ENCODE measurements at places on chromosomes 4 and X. TPM values are rescaled to one million over a fixed set of nuclear protein-coding genes. Genes with fewer than 3 reads are reported as not detected.

The PITX2 gene
- 0.26 TPM for total RNA-seq

The GALNTL6 gene
- not detected for total RNA-seq

The ABCG2 gene
- total RNA-seq = 11.9 TPM

DNA sequence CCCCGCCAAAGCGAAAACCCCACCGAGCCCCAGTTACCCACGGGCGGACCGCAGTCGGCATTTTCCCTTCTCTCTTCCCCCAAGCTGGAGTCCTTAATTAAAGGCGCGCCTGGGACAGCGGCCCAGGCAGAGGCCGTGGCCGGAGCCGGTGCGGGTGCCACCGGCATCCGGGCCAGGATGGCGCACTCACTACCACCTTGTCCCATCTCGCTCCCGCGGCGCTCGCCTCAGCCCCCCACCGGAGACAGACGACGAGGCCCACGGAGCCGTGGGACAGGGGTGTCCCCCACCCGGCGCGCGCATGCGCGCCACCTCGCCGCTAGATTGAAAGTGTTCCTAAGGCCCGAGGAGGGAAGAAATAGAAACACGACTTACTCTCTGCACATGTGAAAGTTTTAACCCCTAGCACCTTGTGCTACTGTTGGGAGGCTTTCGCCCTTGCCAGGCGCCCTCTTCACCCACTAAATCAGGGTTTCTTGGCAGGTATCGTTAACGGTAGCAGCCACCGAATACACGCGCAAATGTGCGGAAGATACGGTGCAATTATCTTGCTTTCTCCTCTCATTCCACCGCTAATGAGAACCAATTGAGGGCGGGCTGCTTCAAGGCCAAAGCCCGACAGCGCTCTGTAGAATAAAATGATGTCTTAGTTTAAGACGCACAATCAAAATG is 64.3 kb upstream of the CCDC160 start:
- no peak for DNase-seq

DNA sequence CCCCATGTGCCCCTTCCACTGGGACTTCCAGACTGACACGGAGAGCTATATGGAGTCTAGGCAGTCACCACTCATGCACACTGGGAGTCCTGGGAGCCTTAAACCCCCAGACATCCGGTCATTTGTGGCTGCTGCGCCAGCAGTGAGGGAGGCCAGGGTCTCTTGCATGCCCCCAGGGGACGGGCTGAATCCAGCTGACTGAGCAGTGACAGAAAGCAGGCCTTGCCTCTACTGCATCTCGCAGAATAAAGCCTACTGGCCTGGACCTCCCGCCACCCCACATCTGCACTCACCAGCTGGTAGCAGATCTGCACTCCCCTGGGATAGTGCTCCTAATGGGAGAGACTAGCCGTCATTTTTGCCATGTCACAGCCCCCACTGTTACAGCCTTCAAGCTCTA is 1234.2 kb downstream of the FAM133A start:
- no peak for DNase-seq

DNA sequence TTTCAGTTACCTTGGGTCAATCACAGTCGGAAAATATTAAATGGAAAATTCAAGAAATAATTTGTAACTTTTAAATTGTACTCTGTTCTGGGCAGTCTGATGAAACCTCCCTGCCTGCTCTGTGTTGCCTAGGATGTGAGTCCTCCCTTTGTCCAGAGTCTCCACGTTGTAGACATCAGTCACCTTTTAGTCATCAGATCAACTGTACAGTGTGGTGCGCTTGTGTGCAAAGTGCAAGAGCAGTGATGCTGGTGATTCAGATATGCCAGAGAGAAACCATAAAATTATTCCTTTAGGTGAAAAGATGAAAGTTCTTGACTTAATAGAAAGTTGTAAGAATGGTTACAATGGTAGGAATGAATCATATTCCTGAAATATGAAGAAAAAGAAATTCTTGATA is 1.4 kb downstream of the SPATA4 start:
- DNase-seq = no peak

DNA sequence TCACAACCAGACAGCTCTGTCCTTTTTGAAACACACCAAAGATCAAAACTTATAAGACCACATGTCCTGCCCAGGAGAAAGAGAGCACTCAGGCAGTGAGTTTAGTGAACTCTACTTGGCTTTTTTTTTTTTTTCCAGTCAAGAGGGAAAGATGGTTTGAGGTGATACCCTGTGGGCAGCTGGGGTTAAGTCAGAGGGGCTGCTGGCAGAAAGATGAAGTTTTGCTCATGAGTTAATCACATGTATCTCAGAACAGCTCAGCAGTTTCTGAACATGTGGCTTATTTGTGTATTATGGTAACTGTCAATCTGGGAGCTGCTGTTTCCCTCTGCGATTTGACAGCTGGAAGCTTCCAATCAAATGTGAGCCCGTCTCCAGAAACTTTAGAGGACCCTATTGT is 56.4 kb upstream of the MAP3K15 start:
- no peak for DNase-seq

GRCh38 chr4:182139491-182139890 is 103.7 kb upstream of the TENM3 start:
- no peak for DNase-seq

DNA sequence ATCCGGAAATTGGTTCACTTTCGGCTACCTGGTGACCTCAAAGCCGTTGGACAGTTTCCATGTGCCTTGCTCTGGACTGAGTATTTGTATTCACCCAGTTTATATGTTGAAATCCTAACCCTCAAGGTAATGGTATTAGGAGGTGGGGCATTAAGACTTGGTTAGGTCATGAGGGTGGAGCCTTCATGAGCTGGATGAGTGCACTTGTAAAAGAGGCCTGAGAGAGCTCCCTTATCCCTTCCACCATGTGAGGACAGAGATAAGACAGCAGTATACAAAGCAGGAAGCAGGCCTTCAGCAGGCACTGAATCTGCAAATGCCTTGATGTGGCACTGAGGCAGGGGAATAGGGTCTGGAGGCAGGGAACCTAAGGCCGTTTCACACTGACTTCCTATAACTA is 5.3 kb upstream of the OPHN1 start:
- no peak for DNase-seq

- DNase-seq = no peak
Measured at GRCh38 chrX:150355913-150356312, 7.2 kb upstream of the MAMLD1 start.

DNA sequence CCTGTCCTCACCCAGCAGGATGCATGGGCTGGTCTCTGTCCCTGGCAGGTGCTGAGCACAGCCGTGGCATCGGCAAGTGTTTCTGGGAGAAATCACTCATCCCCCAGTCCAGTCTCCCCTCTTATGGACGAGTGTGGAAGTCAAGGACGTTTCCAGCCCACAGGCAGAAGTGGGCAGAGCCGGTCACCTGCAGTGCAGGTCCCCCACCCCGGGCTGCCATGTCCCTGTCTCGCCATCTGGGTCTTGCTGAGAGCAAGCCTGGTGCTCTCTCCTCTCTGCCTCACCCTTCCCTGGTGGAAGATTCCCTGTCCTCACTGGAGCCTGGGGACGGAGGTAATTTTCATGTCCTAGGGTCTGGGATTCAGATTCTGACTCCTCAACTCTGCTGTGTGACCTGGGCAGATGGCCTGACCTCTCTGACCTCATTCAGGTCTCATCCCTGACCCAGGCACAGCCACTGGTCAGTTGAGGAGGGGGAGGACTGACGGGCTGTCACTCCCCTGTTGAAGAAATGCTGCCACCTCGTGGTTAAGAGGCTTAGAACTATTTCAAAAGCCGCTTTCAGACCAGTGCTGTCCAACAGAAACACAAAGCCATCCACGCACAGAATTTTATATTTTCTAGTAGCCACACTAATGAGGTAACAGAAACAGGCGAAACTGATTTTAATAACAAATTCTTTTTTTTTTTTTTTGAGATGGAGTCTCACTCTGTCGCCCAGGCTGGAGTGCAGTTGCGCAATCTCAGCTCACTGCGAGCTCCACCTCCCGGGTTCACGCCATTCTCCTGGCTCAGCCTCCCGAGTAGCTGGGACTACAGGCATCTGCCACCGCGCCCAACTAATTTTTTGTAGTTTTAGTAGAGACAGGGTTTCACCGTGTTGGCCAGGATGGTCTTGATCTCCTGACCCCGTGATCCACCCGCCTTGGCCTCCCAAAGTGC is 1.8 kb downstream of the CPZ start:
- no peak for DNase-seq

DNA sequence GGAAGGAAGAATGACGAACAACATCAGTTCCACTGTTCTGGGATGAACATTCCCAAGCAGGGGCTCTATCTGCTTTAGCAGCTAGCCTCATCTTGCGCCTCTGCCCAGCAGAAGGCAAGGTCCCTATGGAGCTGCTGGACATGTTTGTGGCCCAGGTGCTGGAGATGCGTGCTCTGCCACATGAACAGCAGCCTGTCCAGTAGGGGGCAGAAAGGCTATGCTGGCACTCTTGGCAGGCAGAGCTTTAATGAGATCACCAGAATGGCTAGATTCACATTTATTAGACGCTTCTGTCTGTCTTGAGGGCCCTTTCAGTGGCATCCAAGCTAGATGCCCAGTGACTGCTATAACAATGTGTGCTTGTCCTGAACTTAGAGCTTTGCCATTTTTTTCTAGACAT is 1826.0 kb downstream of the STIM2 start:
- DNase-seq = no peak

DNA sequence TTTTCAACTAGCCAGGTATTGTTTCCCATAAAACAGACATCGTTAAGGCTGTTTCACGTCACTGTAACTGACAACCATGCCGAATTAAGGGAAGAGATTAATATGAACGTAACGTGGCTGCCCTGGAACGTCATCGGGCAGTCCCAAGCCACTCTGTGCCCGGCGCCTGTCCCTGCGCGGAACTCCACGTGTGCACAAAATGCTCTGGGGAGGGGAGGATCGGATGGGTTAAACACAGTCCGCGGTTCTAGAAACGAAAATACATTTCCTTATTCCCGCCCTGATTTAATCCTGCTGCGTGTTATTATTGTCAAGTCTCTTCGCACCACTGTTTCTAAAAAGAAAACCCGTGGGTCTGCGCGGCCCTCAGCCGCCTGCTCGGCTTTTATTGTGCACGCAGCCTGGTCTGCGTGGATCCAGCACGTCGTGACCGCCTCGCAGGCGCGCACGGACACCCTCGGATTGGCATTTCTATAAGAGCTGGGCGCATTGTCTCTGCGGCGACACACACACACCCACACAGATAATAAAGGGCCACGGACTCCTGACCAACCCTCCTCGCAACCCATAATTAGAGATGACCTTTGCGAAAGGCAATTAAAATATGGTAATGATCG is 69.6 kb upstream of the BCOR start:
- DNase-seq = no peak

DNA sequence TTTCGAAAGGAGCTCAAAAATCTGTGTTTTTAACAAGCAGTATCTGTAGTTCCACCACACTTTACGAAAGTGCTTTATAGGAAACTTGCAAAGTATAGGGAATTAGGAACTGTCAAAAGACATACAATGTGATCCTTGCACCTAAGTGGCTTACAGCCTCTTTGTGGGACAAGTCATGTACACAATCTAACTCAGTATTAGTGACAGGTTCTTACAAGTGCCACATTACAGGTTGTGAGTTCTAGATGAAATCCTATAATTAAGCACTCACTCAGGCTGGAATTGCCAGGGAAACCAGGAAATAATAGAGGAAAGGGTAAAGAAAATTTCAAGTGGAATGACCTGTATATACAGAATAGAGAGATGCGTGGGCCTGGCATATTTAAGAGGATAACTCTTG is 567.3 kb upstream of the ATOH1 start:
- no peak for DNase-seq

DNA sequence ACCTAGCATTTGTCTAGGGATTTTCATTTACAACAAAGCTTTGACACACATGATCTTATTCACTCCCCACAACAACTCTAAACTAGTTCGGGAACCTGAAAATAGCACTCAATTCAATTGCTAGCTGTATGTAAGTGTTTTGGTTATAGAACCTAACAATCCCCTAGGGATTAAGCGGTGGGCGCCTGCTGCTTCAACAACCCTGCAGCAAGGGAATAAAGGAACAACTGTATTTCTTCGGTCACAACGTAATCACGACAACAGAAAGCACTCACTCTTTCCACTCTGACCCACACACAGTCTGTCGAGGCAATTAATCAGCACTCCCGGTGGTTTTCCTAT is 674 bp upstream of the DIAPH2 start:
- DNase-seq = no peak

DNA sequence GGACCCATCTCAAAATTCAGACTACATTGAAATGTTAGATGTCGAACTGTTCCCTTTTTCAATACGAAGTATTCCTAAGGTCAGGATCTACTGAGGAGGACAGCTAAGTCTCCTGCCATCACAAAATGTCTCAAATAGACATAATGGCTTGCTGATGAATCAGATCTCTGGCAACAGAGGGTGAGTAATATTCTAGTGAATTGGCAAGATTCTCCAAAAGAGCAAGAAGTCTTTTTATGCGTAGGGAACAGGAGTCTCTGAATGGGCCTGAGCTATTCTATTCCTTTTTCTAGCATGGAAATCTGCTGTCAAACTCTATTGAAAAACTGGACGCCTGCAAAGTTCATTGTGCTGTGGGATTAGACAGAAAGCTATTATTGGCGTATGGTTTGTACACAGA is 145.4 kb downstream of the FNIP2 start:
- no peak for DNase-seq

DNA sequence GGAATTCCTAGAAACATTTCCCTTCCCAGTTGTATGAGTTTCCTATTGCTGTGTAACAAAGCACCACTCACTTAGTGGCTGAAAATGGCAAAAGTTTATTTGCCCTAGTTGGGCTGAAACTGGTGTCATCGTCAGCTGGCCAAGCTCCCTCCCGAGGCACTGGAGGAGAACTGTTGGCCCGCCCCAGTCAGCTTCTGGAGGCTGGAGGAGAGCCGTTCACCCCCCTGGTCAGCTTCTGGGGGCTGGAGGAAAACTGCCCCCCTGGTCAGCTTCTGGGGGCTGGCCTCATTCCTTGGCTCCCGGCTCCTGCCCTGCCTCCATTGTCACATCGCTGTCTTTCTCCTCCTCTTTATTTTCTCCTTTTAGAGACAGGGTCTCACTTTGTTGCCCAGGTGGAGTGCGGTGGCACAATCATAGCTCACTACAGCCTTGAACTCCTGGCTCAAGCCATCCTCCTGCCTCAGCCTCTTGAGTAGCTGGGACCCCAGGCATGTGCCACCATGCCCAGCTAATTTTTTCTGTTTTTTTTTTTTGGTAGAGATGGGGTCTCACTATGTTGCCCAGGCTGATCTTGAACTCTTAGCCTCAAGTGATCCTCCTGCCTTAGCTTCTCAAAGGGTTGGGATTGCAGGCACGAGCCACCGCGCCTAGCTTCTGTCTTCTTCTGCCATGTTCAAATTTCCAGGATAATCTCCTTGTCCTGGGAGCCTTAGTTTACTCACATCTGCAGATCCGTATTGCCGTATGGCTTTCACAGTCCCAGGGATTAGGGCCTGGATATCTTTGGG is 3.2 kb downstream of the RGS12 start:
- DNase-seq = no peak
